ENCODE measurements at places on chromosomes 1 and 21.
A peak's percentile ranks its signal among the peaks of the same experiment; 100 is the strongest.

GRCh38 chr1:12249181-12249580, 19.4 kb downstream of the VPS13D start:
- no peak for DNase-seq

DNA sequence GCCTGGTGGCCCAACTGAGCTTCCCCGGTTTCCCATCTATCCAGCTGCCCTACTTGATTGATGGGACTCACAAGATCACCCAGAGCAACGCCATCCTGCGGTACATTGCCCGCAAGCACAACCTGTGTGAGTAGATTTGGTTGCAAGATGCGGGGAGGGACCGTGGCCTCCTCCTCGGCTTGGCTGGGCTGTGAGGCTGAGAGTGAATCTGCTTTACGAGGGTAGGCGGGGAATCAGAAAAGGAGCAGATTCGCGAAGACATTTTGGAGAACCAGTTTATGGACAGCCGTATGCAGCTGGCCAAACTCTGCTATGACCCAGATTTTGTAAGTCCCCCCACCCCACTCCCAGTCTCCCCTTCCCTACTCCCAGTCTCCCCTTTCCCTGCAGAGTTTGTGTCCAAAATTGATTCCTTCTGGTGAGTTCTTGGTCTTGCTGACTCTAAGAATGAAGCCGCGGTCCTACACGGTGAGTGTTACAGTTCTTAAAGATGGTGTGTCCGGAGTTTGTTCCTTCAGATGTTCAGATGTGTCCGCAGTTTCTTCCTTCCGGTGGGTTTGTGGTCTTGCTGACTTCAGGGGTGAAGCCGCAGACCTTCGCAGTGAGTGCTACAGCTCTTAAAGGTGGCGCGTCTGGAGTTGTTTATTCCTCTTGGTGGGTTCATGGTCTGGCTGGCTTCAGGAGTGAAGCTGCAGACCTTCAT, 1.5 kb downstream of the GSTM2 start:
- no peak for DNase-seq

GRCh38 chr1:110243574-110243973, 33.5 kb downstream of the KCNC4 start:
- DNase-seq: no peak

- no peak for DNase-seq
Measured at GRCh38 chr1:25688390-25689119, 72.0 kb downstream of the MAN1C1 start.

- DNase-seq: no peak
Measured at GRCh38 chr21:16308269-16308668, 578.5 kb downstream of the USP25 start.

DNA sequence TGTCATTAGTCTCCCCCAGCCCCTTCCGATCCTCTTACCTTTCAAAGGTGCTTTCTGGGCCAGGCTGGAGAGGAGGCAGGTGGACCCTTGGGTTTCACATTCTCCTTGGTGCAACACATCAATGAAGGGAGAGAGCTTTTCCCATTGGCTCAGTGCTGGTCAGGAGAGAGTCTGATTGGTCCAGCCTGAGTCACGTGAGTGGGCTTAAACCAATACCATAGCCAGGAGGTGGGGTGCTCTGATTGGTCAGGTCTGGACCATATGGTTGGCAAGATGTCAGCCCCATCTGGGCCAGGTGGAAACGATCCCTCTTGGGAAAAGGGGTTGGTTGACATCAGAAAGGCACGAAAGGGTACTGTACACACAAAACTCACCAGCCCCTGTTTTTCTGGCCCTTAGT, 44.8 kb upstream of the ABCG1 start:
- DNase-seq: no peak

GRCh38 chr21:32482565-32483292, 70.2 kb downstream of the EVA1C start:
- DNase-seq: no peak

- DNase-seq: no peak
Measured at GRCh38 chr1:145711213-145711651, 4.1 kb upstream of the PDZK1 start.

- no peak for DNase-seq
Measured at GRCh38 chr1:173917635-173918493, 737 bp upstream of the SERPINC1 start.

DNA sequence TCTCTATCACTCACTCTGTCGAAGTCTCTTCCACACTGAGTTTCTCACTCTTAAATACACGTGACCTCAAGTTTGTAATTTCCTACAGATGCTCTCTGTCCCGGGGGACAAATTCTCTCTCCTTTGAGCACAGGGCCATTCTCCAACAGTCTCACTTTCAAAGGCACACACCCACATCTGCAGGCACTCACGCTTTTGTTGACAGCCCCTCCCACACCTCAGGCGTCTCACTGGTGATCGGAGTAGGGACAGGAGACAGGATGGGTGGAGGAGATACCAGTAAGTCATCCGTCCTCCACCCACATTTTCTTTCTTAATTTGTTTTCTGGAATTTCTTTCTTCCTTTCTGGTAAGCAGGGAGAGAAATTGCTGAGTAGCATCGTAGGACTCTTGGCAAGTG, 40.6 kb upstream of the GREM2 start:
- DNase-seq: no peak

DNA sequence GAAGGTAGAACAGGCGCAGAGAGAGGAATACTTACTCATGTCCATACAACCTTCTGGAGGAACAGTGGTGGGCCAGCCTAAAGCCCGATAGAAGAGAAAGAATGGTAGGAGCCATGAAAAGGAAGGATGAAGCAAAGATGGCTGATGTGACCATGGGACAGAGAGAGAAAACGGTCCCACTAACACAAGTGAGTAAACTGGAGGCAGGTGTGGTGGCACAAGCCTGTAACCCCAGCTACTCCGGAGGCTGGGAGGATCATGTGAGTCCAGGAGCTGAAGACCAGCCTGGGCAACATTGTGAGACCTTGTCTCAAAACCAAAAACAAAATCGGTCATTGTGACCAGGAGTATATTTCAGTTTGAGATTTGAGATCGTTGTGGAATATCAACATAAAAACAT, 49.4 kb downstream of the C1orf198 start:
- DNase-seq: no peak

GRCh38 chr1:30872033-30872947, 36.3 kb downstream of the SDC3 start:
- no peak for DNase-seq

DNA sequence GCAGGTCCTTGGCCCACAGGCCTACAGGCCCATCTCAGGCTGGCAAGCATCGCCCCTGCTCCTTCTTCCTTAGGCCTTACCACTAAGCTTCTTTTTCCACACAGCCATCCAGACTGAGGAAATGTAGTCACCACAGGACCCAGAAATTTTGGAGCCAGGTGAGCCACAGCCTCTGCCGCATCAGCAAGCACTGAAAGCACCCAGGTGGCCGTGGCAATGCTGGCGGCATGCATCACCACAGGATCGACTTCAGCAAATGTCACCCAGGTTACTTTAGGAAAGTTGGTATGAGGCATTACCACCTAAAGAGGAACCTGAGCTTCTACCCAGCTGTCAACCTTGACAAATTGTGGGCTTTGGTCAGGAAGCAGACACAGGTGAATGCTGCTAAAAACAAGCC, 11.6 kb downstream of the PIGM start:
- DNase-seq: no peak

- no peak for DNase-seq
Measured at GRCh38 chr1:35120458-35121133, 41.4 kb downstream of the ZMYM1 start.

- no peak for DNase-seq
Measured at GRCh38 chr21:34878940-34879339, 170.2 kb downstream of the RUNX1 start.

- peak; percentile 10 for DNase-seq
Measured at GRCh38 chr1:24541711-24542346, 14.1 kb upstream of the NCMAP start.

DNA sequence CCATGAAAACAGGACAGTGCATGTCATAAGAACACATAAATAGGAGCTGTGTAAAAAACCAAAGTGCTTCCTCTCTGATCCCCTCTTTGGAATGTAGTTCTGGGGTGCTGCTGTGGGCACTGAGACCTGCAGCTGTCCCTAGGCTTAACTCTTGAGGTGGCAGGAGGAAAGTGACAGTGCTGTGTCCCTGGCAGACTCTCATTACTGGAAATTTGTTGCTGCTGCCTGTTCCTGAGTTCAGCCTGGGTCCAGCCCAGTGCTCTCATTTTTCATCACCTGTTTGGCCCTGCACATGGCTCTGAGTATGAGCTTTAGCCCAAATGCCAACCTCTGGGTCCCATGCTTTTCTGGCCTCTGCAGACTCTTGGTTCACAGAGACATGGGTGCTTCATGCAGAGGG, 329.3 kb downstream of the DSCAM start:
- no peak for DNase-seq

GRCh38 chr1:159141584-159142390, 29.6 kb upstream of the CADM3 start:
- peak; percentile 65 for DNase-seq

GRCh38 chr1:31084782-31085569, 19.5 kb upstream of the PUM1 start:
- DNase-seq: no peak

DNA sequence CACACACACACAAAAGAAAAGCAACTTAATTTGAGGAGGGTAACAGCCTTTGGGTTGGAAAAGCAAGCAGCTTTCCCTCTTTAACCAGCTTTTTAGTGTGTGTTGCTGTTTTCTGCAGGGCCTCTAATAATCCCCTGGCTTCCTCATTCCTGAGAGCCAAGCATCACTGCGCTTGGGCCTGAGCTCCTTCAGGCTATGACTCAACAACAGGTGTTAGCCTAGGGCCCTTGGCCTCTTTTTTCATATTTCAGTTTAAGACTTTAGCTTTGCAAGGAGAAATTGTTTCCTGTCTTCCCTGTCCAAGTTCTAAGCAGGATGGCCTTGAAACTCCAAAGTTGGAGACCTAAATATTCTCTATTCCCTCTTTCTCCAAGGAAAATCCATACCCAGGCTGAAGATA, 26.2 kb upstream of the SNX27 start:
- no peak for DNase-seq

- no peak for DNase-seq
Measured at GRCh38 chr1:1597275-1597930, 2.5 kb downstream of the FNDC10 start.

DNA sequence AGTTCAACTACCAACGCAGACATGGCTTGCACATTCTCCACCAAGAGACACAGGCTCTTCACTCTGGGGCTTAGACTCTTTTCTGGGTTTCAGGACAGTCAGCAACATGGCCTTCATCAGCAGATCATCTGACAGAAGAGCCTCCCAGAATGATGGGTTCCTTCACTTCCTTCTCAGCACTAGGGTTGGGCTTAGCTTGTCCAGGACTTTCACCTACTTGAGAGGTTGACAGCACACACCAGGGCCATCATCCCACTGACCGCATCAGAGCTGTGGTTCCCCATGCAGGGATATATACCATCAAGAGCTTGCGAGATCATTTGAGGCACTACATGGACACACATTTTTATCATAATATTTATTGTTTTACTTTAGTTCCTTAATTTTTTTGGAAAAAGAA, 10.4 kb upstream of the NCF2 start:
- DNase-seq: no peak

- DNase-seq: no peak
Measured at GRCh38 chr1:117573386-117574023, 32.3 kb upstream of the TENT5C start.

DNA sequence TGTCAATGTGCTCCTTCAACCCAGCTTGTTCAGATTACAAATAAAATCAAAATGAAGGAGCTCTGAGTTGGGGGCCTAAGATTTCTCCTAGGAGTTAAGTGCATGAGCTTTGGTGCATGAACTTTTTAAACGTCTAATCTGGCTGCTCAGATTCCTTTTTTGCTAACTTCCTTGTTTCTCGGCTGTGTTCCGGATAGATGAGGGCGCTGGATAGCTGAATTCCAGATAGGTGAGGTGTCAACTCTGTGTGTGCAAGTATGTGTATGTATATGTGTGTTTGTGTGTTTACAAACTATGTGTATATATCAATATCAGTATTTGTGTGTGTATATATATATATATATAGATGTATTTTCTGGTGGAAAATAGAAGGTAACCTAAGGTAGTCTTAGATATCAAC, 37.5 kb upstream of the RCAN3 start:
- no peak for DNase-seq

DNA sequence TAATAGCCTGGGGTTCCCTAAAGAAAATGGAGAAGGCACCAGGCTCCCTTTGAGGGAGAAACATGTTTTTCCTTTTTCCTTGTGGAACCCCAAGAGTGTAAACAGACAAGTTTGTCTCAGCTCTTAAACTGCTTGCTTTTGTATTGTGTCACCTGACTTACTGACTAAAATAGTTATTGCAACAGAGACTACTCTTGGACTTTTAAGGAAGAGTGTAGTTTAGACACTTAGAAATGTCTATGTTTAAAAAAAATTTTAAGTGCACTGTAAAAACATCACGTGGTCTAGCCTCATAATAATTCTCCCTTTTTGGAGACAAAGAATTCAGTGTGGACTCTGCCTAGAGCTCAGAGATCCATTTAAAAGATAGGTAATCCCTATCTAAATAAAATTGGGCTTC, 141.1 kb downstream of the TRIM33 start:
- no peak for DNase-seq

DNA sequence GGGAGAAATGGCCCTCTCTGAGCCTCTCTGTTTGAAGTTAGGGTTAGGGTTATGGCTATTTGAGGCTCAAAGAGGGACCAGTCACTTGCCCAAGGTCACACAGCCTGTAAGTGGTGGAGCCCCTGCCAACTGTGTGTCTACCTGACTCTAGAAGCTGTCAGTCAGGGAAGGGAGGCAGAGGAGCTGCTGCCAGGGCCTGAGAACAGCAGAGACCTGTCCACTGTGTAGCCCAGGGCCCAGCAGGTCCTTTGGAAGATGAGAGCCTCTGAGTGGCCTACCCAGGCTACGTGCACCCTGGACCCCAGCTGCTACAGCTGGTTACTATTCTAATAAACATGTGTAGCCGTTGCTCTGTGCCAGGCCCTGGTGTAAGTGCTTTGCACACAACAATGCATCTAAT, 15.1 kb upstream of the EDN2 start:
- DNase-seq: no peak

DNA sequence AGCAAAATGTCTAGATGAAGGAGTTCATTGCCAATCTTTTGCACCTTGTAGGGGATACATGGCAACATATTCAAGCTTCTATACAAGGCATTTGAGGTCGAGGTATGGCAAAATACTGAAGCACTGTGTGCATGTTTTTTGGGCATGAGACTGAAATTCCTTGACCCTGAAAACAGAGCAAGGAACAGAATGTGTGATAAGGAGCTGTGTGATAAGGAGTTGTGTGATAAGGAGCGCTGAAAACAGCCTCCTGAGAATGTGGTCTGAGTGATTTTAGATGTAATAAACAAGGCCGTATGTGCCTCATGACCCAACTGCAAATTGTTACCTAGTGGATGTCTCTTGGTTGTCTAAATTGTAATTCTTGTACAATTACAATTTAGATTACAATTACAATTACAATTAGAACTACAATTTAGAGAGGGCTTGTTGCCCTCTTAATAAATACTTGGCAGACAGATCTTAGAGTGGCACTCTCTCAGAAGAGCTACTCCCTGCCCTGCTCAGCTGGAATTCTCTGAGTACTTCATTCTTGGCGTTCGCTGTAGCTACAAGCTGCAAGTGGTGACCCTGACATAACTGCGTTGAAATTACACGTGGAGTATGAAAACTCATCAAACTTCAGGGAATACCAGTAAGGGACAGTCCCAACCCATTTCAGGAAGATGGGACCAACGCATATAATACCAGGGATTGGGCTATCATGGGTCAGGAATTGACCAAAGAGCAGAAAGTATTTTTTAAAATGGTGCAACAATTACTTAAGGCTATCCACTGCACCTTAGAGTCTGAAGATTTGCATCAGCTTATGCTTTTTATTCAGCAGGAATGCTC, 20.0 kb upstream of the ITLN1 start:
- DNase-seq: no peak
